ENCODE measurements at places on chromosomes 5 and 9. TPM values are rescaled to one million over a fixed set of nuclear protein-coding genes. Genes with fewer than 3 reads are reported as not detected.

DNA sequence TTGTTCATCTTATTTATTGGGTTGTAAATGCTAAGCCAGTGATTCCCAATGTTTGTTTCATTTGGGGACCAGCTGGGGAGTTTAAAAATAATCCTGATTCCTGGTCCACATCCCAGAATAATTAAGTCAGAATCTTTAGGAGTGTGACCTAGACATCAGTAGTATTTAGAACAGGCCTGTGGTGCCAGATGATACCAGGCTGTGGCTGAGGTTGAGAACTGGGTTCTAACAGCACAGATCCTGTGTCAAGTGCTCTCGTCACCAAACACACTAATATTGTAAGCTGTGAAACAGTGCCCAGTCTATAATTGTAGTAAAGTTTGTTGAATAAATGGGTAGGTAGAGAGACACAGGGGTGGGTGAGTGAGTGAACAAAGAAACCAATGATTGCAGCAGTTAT lies 172.1 kb upstream of the PPP1R2B start:
- H3K27ac ChIP-seq: no peak overlapping the region
- no peak for DNase-seq
- no peaks in the 10 kb centered on the region for H3K4me1 ChIP-seq

CYLC2 gene
- not detected for total RNA-seq

DNA sequence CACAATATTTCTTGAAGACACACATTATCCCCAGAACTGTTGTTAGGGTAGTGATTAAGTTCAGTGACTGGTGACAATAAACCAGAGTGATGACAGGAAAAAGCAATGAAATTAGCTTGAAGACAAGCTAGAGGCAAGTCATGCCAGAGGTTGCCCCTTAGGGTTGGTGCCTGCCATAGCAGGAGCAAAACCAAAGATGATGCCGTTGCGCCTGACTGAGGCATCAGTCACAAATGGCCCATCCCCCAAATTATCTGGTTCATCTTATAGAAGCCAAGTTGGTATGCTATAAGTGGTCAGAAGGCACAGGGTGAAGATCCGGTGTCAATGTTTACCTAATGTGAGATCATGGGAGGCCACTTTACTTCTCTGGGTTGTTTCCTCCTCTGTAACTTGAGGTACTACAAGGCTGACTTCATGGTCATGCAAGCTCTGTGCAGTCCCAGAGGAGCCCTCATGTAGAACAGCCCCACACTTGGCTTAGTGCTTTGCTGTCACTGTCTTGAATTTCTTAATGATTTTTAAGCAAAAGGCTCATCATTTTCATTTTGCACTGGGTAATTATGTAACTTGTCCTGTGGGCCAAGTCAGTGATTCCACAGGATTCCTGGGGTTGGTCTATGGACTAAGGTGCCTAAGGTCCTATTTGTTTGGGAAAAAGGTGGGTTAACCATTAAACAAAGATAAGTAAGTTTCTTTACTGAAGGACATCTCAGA lies 211.3 kb downstream of the MAN2A1 start:
- no peak overlapping the region for H3K4me3 ChIP-seq
- H3K4me1 ChIP-seq: peaks cover 4% of the 10 kb centered on the region
- DNase-seq: no peak
- no peaks in the 10 kb centered on the region for H3K27me3 ChIP-seq
- no peak overlapping the region for H3K27ac ChIP-seq

- no peak overlapping the region for H3K4me3 ChIP-seq
- H3K4me1 ChIP-seq: no peaks in the 10 kb centered on the region
- no peak for DNase-seq
- H3K27ac ChIP-seq: no peak overlapping the region
Observed at GRCh38 chr5:110094109-110094508, 404.4 kb downstream of the MAN2A1 start.

DNA sequence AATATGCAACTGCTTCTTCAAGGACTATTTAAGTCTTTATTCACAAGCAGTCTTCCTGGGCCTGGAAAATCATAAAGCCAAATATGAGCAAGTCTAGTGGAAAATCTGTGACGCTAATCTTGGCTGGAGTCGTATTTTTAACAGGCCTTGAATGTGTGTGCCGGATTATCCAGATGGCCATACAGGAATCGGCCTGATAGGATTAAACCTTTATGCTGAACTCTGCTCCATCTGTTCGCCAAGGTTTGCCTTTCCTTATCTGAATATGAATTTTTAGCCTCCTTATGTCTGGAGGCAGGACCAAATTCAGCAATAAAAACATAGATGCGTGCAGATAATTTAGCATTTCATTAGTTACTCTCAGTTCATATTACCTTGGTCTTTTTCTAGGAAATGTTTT lies 294.5 kb downstream of the EBF1 start:
- no peaks in the 10 kb centered on the region for H3K36me3 ChIP-seq
- no peak overlapping the region for H3K4me3 ChIP-seq
- no peak for DNase-seq
- no peaks in the 10 kb centered on the region for H3K4me1 ChIP-seq
- no peak overlapping the region for H3K27ac ChIP-seq

GRCh38 chr9:108339251-108339650 lies 516.5 kb downstream of the ACTL7B start:
- H3K4me1 ChIP-seq: no peaks in the 10 kb centered on the region
- no peak for DNase-seq
- no peaks in the 10 kb centered on the region for H3K27me3 ChIP-seq
- no peaks in the 10 kb centered on the region for H3K36me3 ChIP-seq

DNA sequence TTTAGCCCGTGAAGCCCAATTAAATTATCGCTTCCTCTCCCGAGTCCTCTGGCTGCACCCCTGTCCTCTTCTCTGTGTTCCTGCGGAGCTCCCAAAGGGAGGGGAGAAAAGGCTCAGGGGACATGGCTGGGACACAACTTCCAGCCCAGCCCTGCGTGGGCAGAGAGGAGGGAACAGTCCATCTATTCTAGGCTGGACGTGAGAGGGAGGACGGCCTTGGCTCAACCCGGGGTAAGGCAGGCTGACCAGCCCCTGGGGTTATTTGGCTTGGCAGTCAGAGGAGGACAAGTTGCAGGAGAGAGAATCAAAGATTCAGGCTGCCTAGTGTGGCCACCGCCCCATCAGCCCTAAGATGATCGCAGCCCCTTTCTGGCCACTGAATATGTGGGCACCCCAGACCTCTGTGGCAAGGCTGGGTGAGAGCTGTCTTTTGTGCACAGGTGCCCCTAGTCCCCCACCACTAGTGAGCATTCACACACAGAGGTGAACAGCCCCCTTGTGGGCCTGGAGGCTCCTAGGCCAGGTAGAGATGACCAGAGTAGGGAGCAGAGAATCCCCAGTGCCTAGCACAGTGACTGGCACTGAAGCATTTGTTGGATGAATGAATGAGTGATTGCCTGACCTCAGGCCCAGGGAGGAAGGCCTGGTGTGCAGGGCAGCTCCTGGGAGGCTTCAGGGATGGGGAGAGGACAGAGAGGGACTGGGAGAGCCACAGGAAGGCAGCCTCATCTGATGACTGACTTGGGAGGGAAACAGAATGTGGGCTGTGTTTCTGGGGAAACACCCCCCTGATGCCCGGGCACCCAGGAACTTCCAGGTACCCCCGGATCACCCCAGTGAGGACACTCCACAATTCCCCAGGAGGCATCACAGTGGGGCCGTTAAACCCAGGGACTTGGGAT lies 133.9 kb downstream of the C9orf50 start:
- peaks cover 62% of the 10 kb centered on the region for H3K4me1 ChIP-seq
- H3K27me3 ChIP-seq: peaks cover 5% of the 10 kb centered on the region
- H3K27ac ChIP-seq: peak overlapping the region; percentile 91
- no peak for DNase-seq

DNA sequence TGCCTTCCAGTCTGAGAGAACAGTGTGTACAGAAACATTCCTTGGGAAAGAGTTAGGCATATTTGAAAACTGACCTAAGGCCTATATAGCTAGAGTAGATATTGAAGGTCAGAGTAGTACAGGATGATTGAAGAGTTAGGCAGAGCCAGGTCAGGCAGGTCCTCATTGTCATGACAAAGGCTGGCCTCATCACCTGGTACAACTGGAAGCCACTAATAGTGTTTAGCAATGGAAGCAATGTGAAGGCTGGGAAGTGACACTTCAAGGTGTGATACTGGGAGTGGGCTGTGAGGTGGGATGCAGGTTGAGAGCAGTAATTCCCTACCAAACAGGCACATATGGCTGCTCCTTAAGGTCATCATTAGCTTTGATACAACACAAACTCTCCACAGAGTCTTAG lies 123.6 kb upstream of the CCNH start:
- DNase-seq: no peak
- no peaks in the 10 kb centered on the region for H3K27me3 ChIP-seq
- no peaks in the 10 kb centered on the region for H3K4me1 ChIP-seq
- H3K4me3 ChIP-seq: no peak overlapping the region
- H3K36me3 ChIP-seq: no peaks in the 10 kb centered on the region
- H3K27ac ChIP-seq: no peak overlapping the region

LCN9 gene
- not detected for total RNA-seq

PRSS3 gene
- not detected for total RNA-seq

PRRX2 gene
- 0.15 TPM for total RNA-seq

PHYHD1 gene
- total RNA-seq: 2.2 TPM

TGFBI gene
- 0.27 TPM for total RNA-seq

FBN2 gene
- not detected for total RNA-seq

DNA sequence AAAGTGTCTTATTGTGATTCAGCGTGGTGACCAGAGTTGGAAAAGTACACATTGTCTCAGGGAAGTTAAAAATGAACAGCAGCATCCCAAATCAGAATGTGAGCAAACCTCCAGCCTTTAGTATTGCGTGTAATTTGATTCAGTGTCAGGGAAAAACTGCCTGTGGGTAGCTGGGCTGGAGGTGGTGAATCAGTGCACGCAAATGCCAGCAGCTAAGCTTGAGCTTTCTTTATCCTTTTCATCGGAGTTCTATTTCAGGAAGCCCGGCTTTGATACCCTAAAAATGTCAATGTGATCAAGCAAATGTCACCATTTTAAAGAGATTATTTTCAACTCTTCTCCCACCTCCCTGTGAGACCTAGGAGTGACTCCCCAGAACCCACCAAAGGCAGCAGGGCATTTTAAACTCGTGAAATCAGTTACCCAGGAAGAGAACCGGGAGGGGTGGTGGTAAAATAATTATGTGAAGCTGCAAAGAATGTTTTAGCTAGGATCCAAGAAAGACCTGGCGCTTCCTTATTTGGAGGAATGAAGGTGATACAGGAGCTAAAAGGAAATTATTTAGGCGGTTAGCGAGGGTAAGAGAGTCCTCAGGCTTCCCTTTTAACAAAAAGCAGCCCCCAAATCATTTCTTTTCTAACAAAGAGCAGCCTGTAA lies 25.7 kb upstream of the C5orf47 start:
- H3K4me3 ChIP-seq: no peak overlapping the region
- H3K36me3 ChIP-seq: no peaks in the 10 kb centered on the region
- peaks cover 23% of the 10 kb centered on the region for H3K4me1 ChIP-seq
- H3K27ac ChIP-seq: no peak overlapping the region

DNA sequence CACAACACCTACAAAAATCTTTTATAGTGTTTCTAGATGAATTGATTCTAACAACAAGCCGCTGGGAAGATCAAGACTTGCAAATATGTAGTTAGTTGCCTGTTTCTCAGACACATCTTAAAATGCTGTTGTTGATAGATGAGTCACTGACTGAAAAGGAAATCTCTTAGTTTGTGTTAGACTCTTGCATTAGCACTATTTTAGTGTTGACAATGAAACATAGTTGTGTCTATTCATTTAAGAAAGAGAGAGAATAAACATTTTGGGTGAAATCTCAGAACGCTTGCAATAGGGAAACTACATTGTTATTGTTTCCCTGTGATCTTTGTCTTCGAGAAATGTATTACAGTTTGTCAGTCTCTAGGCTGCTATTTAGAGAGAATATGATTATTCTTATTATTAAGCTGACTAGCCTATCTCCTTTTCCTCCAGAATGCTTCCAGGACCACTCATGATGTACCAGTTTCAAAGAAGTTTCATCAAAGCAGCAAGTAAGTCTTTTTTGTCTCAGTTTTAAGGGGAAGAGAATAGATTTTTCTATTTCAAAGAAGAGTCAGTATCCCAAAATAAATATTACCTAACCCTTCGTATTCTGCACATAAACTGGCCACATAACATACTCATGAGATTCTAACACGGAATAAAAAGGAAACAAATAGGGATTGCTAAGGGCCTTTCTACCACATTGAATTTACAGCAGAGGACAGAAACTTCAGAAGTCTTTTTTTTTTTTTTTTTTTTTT lies 285.6 kb downstream of the ARHGAP26 start:
- H3K4me1 ChIP-seq: peaks cover 32% of the 10 kb centered on the region
- no peak for DNase-seq
- H3K27ac ChIP-seq: no peak overlapping the region
- no peak overlapping the region for H3K4me3 ChIP-seq
- no peaks in the 10 kb centered on the region for H3K27me3 ChIP-seq

DNA sequence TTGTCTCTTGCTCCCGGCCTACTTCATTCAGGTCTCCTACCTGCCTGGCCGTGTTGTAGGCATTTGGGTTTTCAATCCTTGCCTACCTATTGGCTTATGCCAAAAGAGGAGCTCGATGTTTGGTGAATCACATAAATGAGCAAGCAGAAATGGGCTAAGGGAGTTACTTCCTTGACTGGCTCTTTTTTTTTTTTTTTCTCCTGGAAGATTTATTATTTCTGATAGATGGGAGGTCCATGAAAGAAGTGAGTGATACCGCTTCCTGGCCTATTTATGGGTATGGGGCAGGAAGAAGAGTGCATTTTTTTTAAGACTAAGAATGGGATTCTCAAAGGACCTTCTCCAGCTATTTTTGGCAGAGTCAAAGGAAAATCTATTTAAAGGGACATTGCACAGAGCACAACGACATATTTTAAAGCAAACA lies 294.1 kb downstream of the ARHGAP26 start:
- peaks cover 8% of the 10 kb centered on the region for H3K4me1 ChIP-seq
- H3K4me3 ChIP-seq: no peak overlapping the region
- H3K36me3 ChIP-seq: peaks cover 36% of the 10 kb centered on the region

GCNT4 gene
- total RNA-seq: 2.3 TPM

GRCh38 chr5:146805081-146805480 lies 73.5 kb downstream of the PPP2R2B start:
- no peak overlapping the region for H3K27ac ChIP-seq
- H3K27me3 ChIP-seq: no peaks in the 10 kb centered on the region
- H3K4me1 ChIP-seq: no peaks in the 10 kb centered on the region
- H3K36me3 ChIP-seq: no peaks in the 10 kb centered on the region

IFNA8 gene
- total RNA-seq: not detected

DNA sequence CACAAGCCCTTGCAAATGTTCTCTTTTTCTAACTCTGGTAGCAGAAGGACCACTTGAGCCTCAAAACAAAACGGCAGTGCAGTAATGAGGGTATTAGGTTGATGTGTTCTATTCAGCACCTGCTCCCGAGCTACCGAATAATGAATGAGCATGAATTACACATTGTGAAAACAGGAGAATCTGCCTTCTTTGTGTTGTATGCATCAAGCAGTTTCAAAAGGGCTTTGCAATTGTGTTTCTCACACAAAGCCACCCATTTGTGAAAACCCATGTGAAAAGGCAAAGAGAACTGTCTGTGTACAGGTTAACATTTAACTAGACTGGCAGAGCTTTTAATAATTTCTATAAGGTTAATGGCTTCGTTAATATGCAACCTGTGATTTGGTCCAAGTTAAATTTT lies 97.8 kb downstream of the STK32A start:
- DNase-seq: no peak
- no peaks in the 10 kb centered on the region for H3K36me3 ChIP-seq
- H3K4me1 ChIP-seq: no peaks in the 10 kb centered on the region
- H3K27ac ChIP-seq: no peak overlapping the region
- no peak overlapping the region for H3K4me3 ChIP-seq
